Activated naive CD8-positive, alpha-beta T cell treated with anti-CD3 and anti-CD28 coated beads, Interleukin-2, amount 50 U/mL, for 16 hours (primary cell): ENCODE measurements at places on chromosomes 12 and 14.
A peak's percentile ranks its signal among the peaks of the same experiment; 100 is the strongest.

DNA sequence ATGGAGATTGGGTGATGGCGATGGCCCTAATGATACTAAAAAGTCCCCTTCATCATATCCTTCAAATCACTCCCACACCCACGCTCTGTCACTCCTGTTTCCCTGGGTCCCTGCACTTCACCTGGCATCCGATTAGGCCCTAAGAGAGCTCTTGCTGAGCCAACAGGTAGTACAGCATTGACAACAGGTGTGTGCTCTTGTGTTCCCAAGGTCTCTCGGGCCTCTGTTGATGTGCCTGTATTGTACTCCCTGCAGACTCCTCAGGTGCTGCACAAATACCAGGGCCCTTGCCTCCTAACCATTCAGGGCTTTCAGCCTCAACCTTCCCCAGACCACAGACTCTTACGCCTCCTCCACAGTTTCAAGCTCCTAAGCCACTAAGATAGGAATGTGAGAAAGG is 25.8 kb upstream of the VDR start:
- no peak for DNase-seq

GRCh38 chr12:104604070-104604994 is 147.6 kb downstream of the CHST11 start:
- no peak for DNase-seq

DNA sequence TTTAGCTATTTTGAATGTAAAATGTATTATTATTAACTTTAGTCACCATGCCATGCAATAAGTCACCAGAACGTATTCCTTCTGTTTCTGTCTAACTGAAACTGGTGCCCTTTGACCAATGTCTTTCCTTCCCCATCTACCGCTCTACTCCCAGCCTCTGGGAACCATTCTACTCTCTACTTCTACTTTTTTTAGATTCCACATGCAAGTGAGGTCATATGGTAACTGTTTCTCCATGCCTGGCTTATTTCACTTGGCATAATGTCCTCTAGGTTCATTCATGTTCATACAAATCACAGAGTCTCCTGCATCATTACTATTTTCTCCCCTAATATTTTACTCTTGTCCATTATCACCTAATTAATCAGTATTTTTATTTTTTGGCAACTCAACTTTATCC is 160.1 kb downstream of the TMX1 start:
- DNase-seq, result no peak

DNA sequence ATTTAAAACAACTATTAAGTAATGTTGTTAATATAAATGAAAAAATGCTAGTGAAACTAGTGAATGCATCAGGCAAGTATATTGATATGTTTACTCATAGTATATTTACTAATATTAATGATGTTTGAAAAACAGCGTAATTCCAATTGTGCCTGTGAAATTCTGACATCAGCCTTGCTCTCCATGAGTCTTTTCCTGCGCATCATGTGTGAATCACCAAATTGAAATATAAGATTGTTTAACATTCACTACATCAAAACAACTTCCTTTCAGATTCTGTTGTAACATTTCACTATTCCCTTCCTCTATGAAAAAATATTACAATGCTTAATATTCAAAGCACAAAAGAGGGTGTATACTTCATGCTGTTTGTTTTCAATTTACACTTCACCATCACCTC is 1995.9 kb upstream of the SEL1L start:
- DNase-seq, result no peak

- DNase-seq, result peak; percentile 33
Observed at GRCh38 chr12:26971963-26972362, 33.7 kb downstream of the FGFR1OP2 start.

- DNase-seq, result no peak
Observed at GRCh38 chr14:33279865-33280264, 341.2 kb downstream of the NPAS3 start.

- no peak for DNase-seq
Observed at GRCh38 chr12:99917711-99918402, 66.9 kb downstream of the ANKS1B start.

DNA sequence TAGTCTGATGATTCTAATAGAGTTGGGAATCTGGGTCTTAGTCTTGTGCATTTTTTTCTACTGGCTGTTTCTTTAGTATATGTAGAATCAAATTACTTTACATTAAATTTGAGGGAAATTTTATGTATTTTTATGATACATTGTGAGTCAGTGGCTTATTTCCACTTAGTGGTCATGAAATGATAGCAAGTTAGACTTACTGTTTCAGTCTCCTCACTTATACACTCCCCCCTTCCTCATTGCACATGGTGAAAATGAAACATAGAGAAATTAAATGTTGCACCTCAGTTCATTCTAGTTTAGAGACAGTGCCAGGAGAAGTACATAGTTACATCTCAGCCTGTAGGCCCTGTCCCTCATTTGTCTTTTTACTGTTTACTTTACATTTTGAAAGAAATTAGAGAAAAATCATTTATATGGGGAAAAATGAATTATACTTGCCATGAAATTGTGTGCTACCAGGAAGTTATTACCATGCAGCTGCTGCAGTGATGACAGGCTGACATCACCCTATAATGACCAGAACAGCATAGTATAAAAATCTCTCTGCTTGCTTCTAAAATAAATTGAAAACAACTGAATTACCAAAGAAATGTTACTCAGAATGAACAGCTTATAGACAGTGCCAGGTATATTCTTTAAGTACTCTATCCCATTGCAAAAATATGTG is 113.2 kb downstream of the TRMT5 start:
- no peak for DNase-seq

DNA sequence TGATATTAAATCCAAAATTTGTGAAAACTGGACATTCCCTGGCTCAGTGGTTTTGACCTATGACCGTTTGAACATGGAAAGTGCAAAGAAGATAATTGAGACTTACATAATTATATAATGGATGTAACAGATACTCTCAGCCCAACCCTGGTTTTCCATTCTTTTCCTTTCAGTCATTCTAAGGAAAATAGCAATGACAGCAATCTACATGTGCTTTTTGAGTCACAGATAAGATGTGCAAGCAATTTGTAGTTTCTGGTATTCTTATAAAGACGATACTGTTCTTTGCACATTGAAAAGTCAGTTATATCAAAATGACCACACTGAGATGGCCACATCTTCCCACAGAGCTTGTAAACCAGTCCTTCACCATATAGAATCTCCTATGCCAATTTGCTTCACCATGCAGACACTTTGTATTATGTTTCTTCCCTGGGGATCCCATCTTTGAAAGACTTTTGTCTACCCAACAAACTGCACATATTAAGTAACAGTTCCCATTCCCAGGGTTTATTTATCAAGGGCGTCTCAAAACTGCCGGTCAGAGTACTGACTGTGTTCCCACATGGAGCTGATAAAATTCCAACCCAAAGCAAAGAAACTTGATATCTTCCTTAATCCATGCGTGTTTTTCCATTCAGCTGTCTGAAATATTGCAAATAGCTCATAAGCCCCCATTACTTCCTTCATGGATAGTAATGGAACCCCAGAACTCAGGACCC is 34.8 kb downstream of the PLXNC1 start:
- DNase-seq, result no peak

DNA sequence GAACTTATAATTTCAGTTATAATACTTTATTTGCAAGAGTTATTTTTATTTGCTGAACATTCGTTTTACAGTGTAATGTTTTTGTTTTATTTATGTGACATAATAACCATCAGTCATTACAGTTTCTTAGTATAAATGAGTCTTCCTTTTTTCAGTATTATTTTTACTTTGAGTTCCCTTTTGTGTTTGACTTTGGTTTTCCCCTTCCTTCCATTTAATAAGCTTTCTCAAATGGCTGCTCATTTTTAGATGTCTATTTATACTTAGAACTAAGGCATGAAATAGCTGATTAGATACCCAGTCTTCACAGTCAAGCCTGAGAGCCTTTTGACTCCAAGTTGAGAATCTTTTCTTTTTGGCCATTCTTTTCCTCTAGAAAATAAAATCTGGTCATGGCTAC is 404.5 kb downstream of the LRFN5 start:
- DNase-seq, result no peak

DNA sequence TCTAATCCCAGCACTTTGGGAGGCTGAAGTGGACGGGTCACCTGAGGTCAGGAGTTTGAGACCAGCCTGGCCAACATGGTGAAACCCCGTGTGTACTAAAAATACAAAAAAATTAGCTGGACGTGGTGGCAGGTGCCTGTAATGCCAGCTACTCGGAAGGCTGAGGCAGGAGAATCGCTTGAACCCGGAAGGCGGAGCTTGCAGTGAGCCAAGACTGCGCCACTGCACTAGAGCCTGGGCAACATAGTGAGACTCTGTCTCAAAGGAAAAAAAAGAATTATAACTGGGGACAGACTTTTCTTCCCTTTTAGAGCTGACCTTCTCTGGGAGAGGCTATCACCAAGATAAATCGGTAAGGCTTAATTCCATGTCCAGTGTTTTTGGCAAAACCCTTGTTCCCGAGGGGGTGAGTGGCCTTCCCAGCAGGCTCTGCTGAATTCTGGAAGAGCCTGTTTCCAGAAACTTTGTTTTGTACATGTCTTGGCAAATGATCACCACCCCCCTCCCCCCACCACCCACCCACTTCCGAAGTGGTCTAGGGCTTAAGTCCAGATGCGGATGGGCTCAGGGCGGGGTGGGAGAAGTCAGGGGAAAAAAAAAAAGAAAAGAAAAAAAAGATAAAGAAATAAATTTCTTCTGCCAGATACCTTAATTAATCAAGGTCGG is 32.3 kb upstream of the DEGS2 start:
- DNase-seq, result no peak

DNA sequence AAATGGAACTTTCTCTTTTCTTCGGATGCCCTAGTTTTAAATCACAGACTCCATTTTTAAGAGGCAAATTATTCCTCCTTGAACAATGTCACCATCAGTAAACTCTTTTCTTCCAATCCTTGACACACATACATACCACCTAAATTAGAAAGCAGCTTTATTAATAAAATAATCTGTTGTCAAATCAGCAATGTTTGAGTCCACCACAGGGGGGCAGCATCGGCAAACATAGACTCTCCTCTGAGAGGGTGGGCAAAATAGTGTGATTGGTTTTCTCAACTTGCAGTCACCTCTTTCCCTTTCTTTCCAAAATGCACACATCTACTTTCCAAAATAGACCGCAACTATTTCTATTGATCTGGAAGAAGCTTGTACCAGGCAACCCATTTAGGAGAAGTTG is 438.4 kb upstream of the OR4E1 start:
- no peak for DNase-seq

- DNase-seq, result no peak
Observed at GRCh38 chr12:121287267-121287954, 9.1 kb downstream of the CAMKK2 start.

DNA sequence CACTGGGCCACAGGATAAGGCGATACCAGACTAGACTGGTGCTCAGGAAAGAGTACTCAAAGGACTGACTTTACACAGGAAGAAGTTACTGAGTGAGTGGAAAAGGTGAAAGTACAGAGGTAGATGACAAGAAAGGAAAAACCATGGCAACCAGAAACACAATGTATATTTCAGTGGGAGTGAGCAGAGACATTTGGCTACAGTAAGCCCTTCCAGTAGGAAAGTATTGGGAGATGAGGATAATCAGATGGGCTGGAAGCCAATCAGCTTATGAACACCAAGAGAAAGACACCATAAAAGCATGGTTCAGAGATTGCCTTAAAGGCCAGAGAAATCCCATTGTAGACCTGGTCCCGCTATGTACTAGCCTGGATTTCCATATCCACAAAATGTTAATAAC is 51.6 kb downstream of the TMTC1 start:
- no peak for DNase-seq

DNA sequence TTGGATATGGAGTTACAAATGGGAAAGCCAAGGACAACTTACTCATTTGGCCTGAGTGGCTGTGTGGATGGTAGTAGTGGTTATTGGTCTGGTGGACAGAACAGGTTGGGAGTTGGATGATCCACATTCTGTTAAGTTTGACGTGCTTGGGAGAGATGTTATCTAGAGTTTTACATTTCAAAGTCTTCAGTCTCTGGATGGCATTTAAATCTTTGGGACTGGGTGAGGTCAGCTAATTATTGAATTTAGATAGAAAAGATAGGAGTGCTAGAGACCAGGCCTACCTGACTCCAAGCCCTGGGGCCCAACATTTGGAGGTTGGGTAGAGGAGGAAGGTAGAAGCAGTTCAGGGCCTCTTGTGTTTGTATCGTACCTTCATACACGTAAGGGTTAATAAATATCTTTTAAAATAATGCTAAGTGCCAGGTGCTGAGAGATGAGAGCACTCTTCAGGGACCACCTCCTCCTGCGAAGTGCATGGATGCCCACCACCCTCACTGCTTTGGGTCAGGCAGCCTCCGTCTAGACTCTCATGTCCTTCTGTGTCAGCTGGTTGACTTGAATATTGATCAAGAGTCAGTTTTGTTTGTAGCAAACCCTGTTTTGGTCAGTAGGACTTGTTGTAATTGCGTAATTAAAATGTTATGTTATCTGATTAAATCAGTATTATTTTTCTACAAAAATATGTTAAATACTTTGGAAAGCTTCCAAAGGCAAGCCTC is 460.4 kb upstream of the RGS6 start:
- no peak for DNase-seq

- DNase-seq, result no peak
Observed at GRCh38 chr14:101078170-101078891, 174.8 kb upstream of the RTL1 start.

DNA sequence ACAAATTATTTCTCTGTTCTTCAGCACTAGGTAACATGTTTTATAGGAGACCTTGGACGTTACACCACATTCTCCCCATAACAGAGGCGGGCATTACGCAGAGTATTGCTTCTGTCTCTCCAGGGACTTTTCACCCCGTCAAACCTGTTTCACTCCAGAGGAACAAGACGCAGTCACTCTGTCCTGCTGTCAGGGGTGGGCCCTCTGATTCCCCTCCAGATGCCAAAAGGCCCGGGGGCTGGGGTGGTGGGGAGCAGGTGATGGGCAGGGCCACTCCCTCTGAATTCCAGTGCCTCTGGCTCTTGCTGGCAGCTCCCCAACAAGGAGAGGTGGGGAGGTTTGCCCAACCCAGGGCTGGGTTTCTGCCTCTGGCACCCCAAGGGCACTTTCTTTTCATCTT is 71.9 kb downstream of the NTF3 start:
- no peak for DNase-seq

GRCh38 chr12:129862561-129863175 is 41.2 kb downstream of the TMEM132D start:
- DNase-seq, result no peak

- no peak for DNase-seq
Observed at GRCh38 chr12:94267921-94268471, 119.6 kb downstream of the PLXNC1 start.

- DNase-seq, result no peak
Observed at GRCh38 chr14:95681153-95681552, 5.1 kb upstream of the TCL1B start.

- DNase-seq, result no peak
Observed at GRCh38 chr12:109900752-109901580, 892 bp downstream of the TCHP start.

- no peak for DNase-seq
Observed at GRCh38 chr12:8701046-8701660, 3.4 kb downstream of the RIMKLB start.

DNA sequence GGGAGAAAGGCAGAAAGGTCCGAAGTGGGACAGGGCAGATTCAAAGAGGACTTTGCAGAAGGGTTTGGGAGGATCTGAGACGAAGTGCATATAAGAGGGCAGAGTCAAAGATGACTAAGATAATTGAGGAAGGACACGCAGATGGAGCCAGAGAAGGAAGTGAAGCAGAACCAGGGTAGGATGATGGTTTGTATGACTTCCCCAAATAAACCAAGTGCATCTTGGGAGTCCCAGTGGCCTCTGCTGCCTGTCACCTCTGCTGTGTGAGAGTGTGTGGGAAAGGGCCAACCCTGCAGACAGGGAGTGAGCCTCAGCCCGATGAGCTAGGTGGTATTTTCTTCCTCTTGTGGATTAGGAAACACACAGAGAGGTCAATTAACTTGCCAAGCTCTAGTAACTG is 36.8 kb downstream of the FLVCR2 start:
- DNase-seq, result no peak

GRCh38 chr12:25718081-25718731 is 165.1 kb upstream of the LMNTD1 start:
- DNase-seq, result no peak
